ENCODE measurements at places on chromosomes 1 and 21. TPM values are rescaled to one million over a fixed set of nuclear protein-coding genes. Genes with fewer than 3 reads are reported as not detected.

Gene CD1C
- total RNA-seq = not detected

Gene DCST1
- not detected for total RNA-seq

Gene SYNJ1
- 33.1 TPM for total RNA-seq

Gene LCE2C
- total RNA-seq = not detected

Gene ZNF683
- not detected for total RNA-seq

Gene OR2T2
- not detected for total RNA-seq

Gene VSIG8
- not detected for total RNA-seq

Gene NEK7
- 58.9 TPM for total RNA-seq

Gene C1orf74
- 3.6 TPM for total RNA-seq

Gene OLFML2B
- total RNA-seq = 17.3 TPM

DNA sequence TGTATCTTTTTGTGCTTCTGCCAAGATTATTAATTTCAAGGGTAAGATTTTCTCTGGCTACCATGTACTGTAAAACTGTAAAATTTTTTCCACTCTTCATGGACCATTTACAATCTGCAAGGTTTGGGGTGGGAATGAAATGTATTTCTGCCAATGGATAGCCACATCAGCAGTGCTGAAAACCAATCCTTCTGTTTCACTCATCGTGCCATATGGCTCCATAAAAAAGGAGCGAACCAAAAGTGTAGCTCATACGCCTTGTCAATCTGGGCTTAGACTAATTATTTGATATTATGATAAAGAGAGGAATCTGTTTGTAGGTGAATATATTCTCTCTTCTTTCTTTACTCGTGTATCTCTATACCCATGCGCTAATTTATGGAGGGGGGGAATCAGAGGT is 3.0 kb upstream of the SLC44A5 start:
- no peak for DNase-seq

GRCh38 chr1:64147045-64147724 is 56.2 kb upstream of the UBE2U start:
- DNase-seq = no peak

GRCh38 chr1:6585841-6586240 is 6.0 kb downstream of the ZBTB48 start:
- DNase-seq = no peak

DNA sequence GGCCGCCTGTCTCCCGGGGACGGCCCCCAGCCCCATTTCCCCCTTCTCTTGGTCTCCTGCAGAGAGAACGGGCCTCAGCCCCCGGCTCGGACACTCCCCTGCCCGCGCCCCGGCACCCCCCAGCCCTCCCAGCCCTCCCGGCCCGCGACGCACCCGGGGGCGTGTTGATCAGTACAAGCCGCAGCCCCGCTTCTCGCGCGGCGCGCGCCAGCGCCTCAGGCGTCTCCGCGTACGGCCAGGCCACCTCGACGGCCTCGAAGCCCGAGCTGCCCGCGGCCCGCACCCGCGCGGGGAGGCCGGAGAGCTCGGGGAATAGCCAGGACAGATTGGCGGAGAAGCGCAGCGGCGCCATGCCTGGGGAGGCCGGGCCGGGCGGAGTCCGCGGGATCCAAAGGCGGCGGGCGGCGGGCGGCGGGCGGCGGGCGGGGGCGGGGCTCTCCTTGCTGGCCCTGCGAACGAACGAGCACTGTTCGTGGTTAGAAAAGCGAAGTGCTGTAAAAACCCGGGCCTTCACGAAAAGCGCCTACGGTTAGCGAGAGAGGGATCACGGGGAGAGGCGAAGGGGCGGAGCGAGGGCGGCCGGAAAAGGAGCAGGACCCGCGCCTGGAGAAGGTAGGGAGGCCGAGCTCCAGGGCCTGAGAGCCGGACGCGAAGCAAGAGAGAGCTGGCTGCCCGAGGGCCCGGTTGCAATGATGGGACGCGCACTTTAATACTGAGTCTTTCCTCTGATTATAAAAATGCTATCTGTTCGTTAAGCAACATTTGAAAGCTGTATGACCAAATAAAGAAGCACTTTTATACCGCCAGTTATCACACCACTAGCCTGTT is at the start of gene HYI:
Gene HYI (minus strand): TSS at position 490 of the 828 bp plus-strand sequence. CDS start 138 bp downstream, at position 352.
- DNase-seq = peak; percentile 76

DNA sequence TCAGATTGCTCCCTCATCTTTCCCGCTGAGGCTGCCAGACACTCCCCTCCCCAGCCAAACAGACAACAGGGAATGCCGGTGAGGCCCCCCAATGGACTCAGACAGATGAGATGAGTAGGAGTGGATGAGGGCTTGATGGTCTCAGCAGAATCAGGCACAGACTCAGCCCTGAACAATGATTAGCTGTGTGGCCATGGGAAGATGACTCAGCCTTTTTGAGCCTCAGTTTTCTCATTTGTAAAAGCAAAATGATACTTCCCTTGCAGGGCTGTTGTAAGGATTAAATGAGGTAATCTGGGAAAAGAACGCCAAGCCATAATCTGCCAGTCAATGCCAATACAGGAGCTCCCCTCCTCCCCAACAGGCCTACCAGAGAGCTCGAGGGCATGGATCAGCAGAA is 12.4 kb downstream of the C1orf198 start:
- DNase-seq = no peak

- DNase-seq = peak; percentile 9
Measured at GRCh38 chr1:210299501-210299900, 29.2 kb upstream of the HHAT start.

GRCh38 chr1:224433701-224434672 is 610 bp downstream of the WDR26 start:
- DNase-seq = peak; percentile 20

GRCh38 chr1:101738475-101738874 is 258.3 kb downstream of the OLFM3 start:
- DNase-seq = no peak

DNA sequence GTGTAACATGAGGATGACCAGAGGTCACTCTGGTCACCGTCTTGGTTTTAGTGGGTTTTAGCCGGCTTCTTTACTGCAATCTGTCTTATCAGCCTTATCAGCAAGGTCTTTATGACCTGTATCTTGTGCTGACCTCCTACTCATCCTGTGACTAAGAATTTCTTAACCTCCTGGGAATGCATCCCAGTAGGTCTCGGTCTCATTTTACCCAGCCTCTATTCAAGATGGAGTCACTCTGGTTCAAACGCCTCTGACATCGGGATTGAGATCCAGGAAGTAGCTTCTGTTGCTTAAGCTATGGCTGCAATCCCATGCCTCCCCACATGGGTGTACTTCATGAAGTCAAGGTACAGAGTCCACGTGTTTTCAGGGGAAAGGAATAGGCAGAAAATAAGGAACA is 19.9 kb downstream of the FMN2 start:
- DNase-seq = no peak

DNA sequence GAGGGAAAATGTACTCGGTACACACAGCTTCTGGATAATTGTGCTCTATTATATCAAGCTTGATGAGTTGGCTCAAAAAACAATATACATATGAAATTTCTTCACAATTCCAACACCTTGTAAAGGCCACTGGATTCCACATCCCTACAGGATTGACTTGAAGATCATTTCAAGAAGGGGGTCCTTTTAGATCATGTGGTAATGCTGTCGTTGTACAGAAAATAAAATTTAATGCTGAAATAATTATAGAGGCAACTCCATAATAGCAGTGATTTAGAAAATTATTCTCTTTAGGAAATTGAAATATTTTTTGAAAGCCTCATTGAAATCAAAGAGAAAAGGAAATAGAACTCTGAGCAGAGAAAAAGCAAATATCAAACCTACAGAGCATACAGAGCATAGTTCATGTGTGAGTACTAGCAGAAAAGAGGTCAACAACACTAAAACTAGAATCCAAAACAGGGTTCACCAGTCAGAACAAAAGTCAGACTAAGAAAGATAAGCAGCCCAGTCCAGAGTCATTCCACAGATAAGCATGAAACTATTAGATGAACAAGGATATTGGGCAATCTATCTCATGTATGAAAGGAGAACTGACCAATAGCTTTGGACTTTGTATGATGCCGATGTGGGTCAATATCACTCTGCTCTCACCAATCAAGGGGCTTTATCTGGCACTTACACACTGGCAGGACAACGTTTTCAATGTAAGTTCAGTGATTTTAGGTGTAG is 79.5 kb upstream of the PALMD start:
- no peak for DNase-seq

- DNase-seq = no peak
Measured at GRCh38 chr1:2547210-2548067, 8.7 kb upstream of the TNFRSF14 start.

DNA sequence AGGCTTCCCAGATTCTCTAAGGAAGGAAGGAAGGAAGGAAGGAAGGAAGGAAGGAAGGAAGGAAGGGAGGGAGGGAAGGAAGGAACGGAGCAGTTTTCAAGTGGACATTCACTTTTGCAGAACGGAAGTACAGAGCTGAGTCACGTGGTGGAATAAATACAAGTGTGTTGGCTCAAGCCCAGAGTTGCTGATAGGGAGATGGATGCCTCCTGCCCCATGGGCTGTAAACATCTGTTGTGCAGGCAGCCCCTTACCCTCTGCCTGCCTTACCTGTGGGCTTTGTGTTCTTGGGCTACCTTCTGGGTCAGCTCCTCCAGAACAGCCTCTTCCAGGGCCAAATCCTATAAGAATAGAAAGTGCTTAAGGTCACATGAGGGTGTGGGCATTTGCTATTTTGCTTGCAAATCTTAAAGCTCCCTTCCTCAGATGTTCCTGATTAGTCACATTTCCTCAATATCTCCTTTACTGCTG is 121.7 kb downstream of the SMYD2 start:
- no peak for DNase-seq

DNA sequence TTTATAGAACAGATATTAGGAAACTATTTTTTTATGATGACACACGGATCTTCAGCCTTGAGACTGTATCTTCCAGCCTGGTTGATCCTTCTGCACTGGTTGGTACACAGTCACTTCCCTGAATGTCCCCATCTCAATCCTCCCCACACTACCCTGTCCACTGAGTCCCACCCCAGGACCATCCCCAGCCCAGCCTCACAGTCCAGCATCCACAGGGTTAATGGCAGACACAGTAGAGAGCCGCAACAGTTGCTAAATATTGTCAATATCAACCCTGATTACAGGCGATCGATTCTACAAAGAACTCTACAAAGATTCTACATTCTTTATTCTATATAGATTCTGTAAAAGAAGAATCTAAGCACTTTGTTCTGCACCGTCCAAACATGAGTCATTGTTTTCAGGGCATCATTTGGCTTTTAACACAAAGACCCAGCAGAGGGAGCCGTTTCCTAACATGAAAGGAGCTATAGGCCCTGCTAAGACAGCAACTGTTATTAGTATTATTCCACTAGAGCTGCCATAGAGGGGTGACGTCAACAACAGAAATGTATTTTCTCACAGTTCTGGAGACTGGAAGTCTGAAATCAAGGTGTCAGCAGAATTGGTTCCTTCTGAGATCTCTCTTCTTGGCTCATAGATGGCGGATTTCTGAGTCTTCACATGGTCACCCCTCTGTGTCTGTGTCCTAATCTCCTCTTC is 30.1 kb upstream of the IFNAR2 start:
- DNase-seq = peak; percentile 81

GRCh38 chr21:37527716-37528115 is 161.1 kb downstream of the DYRK1A start:
- DNase-seq = no peak

DNA sequence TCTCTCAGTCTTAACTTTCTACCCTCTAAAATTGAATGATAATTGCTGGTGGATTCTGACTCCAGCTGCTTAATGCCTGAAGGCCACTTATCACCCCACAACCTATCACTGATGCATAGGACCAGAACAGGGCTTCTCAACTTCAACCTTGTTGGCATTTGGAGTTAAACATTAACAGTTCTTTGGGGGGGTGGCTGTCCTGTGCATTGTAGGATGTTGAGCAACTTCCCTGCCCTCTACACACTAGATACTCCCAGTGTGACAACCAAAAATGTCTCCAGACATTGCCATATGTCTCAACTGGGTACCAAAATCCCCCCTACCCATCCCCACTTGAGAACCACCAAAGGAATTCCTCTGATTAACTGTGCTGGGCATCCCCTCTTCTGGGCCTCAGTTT is 275.4 kb upstream of the TMEM51 start:
- DNase-seq = no peak

DNA sequence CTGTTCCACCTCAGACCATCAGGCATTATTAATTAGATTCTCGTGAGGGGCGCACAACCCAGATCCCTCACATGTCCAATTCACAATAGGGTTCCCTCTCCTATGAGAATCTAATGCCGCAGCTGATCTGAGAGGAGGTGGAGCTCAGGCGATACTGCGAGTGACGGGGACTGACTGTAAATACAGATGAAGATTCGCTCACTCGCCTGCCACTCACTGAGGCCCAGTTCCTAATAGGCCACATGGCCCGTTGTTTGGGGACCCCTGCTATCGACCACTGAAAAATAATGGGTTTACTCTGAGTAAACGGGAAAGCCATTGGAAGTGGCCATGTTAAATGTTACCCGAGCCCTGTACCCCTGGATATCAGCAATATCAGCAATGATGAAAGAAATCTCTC is 65.9 kb downstream of the GRIK1 start:
- no peak for DNase-seq

- DNase-seq = no peak
Measured at GRCh38 chr21:41589620-41590175, 81.7 kb upstream of the TMPRSS2 start.

DNA sequence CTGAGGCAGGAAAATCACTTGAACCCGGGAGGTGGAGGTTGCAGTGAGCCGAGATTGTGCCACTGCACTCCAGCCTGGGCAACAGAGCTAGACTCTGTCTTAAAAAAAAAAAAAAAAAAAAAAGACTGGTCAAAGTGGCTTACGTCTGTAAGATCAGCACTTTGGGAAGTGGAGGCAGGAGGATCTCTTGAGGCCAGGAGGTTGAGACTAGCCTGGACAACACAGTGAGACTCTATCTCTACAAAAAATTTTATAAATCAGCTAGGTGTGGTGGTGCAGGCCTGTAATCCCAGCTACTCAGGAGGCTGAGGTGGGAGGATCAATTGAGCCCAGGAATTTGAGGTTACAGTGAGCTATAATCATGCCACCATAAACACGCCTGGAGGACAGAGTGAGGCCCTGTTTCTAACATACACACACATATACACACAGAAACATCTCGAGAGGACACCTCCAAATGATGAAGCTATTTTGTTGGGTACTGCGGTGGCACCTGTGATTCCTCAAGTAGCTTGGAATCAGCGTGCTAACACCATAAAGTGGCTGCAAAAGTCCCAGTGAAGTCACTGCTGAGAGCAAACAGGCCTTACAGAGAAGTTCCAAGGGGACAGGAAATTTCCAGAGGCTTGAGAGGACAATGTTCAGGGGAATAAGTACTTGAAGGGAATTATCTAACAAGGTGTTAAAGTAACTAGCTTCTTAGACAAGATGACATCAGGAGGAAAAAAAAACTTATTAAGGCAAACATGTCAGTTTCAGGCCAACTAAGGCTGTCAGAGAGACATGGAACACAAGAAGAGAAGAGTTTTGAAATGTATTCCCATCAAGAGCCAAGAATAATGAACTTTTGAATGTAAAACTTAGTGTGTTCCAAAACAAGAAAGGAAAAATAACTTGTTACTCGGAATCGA is 1.3 kb downstream of the NADK start:
- no peak for DNase-seq

GRCh38 chr1:115319706-115320105 is 18.3 kb downstream of the NGF start:
- no peak for DNase-seq

- DNase-seq = peak; percentile 54
Measured at GRCh38 chr1:226634166-226634588, 85.6 kb downstream of the STUM start.

Data from spinal cord (tissue), 10 donors.